ENCODE measurements at places on chromosomes 1 and 21.

DNA sequence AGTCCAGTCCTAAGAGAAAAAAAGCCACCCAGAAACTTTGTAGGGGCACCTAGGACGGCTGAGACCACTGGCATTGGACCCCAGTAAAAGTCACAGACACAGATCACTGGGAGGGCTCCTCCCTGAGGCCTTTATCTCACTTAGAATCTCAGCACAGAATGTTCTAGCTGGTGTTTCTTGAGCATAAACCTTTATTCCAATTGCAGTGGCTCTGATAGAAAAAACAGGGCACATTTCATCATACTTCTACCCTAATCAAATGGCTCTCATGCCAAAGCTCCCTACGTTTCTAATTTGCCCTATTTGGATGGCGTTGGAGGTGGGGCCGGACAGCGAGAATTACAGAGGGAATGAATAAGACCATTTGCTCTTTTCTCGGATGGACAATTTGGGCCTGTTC lies 53.8 kb downstream of the NGF start:
- DNase-seq, result no peak

DNA sequence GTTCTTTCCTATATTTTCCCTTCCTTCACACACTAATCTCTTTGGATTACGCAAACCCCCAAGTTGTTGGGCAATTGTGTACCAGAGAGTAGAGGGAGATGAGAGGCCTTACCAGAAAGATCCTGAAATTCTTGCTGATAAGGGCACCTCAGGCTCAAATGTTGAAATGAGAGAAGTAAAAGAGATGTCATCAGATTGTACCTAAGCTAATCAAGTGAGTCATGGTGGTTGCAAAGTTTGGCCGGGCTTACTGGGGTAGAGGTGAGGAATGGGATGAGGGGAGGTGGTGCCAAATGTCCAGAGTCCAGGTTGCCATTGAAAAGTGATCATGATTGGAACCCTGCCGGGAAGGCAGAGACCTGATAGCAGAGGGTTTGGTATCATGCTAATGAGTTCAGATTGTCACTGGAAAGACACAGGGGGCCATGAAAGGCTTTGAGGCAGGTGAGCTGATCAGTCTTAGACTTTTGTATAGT lies 43.1 kb downstream of the OPTC start:
- DNase-seq, result no peak

GRCh38 chr1:247906504-247907047 lies 11.2 kb downstream of the OR2W3 start:
- no peak for DNase-seq

GRCh38 chr1:55326496-55327243 lies 111.5 kb upstream of the USP24 start:
- DNase-seq, result no peak

GRCh38 chr21:45301521-45302081 lies 13.9 kb upstream of the POFUT2 start:
- no peak for DNase-seq

DNA sequence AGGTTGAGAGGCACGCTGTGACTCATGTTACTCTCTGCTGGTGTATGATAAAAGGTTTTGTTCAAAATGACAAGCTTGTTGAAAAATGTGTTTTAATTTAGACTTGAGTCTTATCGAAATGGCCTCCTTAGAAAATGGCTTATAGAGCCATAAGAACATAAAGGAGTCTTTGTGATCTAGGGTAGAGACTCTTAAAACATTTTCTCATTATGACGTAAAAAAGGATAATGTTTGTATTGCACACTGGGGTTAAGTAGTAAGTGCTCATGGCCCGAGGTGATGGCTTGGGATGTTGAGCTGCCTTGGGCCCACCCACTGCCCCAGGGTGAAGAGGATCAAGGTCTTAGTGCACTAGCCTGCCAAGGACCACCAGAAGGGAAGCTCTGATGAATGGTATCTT lies 117.4 kb downstream of the DISC1 start:
- DNase-seq, result no peak

GRCh38 chr1:168742994-168743650 lies 14.1 kb upstream of the DPT start:
- no peak for DNase-seq

- DNase-seq, result no peak
Observed at GRCh38 chr1:241950390-241950789, 7.2 kb upstream of the BECN2 start.

- no peak for DNase-seq
Observed at GRCh38 chr1:77438236-77438913, 156.6 kb downstream of the AK5 start.

GRCh38 chr1:201728731-201729130 lies 100.2 kb upstream of the IPO9 start:
- no peak for DNase-seq

DNA sequence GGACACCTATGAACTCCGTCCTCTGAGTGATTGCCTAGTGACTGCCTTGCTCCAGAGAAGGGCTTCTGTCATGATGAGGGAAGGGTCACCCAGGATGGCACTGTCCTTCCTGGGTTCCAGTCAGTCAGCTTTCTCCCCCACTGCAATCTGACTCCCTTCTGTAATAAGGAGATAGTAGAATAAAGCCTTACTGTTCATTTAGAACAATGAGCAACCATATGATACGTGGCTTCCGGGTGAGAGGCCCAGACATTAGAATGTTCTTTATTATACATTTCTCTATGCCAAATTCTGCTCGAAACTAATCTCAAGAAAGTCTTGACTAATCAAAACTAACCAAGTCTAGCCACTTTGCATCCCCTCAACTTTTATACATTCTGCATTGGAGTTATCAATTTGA lies 8.5 kb upstream of the MTMR11 start:
- no peak for DNase-seq

DNA sequence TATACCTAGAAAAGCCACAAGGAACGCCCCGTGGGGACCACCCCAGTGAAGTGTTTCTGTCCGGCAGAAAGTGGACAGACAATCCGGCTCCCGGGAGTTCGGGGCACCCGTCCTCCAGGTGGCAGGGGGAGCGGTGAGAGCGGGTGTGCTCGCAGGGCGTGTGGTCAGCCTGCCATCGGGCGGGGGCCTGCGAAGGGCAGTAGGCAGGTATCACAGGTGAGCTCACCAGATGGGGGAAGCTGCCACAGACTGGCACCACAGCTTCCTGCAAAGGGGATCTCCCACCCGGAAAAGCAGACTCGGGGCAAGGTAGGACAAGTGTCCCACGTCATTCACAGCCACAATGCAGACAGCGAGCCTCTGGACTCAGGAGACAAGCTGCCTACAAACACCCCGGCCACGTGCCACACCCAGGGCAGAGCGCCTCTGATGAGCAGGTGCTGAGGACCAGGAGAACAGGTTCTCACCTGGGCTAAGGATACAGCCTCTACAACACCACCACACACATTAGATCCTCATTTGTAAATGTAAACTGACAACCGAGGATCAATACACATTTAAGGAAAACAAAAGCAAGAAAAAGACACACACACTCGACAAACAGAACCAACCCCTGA lies 36.4 kb downstream of the VPS26C start:
- no peak for DNase-seq

DNA sequence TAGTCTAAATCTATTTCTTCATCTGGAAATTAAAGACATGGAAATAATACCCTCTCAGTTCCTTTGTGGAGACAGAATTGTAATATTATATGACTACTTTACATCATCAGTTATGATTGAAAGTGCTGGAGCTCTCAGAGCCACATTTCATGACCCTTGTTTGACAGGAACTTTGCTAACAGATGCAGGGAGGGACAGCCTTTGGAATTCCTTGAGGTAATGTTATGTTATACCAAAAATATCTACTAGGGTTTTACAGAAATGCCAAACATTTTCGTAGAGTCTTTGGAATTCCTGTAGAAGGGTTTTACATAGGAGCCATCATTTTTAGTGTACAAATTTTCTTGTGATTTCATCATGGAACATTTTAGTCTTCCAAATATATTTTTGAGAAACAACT lies 57.4 kb upstream of the ADAMTS5 start:
- no peak for DNase-seq

GRCh38 chr1:52186449-52186848 lies 44.6 kb downstream of the ZFYVE9 start:
- DNase-seq, result no peak

DNA sequence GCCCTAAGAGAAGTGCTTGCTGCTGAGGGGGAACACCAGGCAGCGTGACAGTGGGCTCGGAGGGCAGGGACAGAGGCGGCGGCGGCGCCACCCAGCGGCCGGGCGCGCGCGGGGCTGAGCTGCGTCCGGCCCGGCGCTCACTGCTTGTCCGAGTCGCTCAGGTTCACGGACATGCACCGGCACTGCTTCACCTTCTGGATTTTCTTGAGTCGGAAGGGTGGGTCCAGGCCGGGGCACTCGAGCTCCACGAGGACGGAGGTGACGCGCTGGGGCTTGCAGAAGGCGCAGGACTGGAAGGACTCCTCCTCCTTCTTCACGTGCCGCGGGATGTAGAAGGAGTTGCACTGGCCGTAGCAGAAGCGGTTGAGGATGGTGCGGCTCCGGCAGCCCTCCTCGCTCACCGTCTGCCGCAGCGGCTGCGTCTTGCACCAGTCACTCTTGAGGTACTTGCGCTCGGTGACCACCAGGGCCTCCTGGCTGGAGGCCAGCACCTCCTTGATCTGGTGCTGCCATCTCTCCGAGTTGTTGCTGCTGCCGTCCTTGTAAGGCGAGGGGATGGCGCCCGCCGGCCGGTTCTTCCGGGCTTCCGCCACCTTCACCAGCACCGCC lies 119.0 kb downstream of the GREM2 start:
- DNase-seq, result no peak

DNA sequence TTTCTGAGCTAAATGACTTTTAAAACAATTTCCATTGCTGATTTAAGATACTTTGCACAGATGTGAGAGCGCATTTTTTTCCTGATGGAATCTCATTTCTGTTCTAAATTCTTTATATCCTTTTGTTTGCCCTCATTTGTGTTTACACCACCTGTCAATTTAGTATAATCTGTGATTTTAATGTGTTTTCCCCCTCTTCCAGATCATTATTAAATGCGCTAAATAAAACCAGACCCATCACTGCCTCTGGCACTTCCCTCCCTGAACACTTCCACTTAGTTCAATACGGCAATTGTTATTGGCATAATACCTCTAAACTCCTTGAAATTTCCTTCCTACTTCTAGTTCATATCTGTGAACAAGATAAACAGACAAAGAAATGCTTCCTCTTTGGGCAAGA lies 186.9 kb upstream of the ADGRL2 start:
- DNase-seq, result no peak

DNA sequence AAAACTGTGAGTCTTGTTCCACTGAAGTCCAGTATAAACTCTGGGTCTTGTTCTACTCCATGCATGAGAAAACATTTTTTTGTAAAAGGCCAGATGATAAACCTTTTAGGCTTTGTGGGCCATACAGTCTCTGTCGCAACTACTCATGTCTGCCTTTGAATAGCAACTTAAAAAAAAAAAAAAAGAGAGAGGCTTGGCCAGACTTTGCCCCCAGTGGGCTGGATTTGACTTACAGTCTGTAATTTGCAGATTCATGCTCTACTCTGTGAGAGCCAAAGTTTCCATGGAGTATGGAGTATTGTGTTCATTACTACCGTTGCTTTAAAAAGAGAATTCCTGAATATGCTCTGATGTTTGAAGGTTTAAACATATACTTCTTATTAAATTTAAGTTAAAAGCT lies 654.9 kb upstream of the PKN2 start:
- DNase-seq, result no peak

DNA sequence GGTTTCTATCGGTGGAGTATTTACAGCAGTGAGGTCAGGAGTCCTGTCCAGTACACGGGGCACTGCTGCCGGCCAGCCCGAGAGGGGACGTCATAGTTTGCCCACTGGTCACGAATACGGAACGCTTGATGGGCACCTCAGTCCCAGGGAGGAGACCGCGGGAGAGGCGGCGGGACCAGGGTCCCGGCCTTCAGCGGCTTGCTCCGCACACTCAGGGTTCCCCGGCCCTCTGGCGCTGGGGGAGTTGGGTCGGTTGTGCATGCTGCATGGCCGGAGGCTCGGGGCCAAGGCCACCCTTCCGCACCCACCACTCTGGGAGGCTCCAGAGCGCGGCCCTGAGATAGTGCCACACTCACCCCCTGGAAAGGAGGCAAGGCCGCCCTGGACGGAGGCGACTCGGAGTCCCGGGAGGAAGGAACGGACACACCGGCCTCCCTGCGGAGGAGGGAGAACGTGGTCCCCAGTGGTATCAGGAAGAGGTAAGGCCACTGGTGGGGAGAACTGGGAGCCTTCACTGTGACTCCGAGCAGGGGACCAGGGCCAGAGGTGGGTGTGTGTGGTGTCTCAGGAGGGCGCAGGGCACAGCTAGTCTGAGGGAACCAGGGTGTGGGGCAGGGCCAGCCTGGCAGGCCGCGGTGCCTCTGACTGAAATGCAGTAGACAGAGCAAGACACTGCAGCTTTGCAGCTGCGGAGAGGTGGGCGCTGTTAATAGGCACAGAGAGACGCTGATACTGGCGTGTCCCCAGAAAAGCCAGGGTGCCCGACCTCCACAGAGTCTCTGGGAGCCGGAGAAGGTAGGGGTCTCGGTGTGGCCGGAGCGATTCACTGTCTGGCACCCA lies 28.6 kb upstream of the PRSS38 start:
- DNase-seq, result no peak

DNA sequence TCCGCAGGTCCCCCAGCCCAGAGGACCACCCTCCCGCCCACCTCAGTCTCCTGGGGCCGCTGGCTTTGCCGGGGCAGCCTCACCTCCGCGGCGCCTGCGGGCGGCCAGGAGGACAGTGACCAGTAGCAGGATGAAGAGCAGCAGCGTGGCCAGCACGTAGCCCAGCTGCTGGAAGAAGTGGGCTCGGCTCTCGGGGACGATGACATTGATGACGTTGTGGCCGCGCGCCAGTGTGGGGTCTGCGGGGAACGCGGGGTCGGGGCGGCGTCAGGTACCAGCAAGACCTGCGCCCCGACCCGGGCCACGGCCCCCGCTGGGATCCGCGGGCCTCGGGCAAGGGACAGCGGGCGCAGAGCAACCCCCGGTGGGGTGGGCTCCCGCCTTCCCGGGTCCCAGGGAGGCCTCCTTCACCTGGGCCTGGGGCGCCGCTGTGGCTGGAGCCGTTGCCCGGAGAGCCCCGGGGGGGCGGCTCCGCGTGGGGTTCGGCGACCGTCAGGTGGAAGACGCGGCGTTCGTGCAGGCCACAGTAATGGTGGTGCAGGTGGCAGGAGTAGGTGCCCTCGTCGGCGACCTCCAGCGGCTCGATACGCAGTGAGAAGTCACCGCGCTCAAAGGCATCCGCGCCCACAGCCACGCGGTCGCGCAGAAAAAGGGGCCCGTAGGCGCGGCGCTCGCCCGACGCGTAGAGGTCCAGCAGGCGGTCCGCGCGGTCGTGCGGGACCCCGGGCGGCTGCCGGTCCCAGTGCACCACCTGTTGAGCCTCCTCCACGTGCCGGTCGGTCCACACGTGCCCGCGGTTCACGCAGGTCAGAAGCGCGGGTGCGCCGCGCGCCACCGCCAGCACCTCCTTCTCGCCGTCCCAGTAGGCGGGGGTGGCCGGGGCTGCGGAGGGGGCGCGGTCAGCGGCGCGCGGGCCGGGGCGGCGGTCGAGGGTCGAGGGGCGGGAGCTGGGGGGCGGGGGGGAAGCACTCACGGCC lies 3.8 kb downstream of the MXRA8 start:
- DNase-seq, result no peak

DNA sequence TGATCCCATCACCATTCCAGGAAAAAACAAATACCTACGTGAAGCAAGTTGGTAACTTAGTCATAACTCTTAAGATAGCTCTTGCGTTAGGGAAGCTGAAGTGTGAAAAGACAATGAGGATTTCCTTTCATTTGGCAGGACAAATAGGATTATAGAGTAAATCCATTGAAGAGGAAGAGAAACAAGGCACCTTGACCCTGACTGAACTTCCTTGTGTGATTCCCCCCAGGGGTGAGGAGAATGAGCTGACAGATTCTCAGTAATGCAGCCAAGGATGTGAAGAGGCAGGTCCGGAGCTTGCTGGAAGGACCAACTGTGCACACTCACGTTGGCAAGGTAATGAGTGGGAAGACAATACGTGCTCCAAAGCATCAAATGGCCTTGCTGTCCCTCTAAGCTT lies 55.0 kb upstream of the HMCN1 start:
- DNase-seq, result no peak

Measured in left renal cortex interstitium (tissue), 4 donors.